ENCODE measurements at places on chromosomes 3 and 15.

- no peak for DNase-seq
These were observed 168.0 kb downstream of the SHOX2 start for GRCh38 chr3:157938154-157938779.

DNA sequence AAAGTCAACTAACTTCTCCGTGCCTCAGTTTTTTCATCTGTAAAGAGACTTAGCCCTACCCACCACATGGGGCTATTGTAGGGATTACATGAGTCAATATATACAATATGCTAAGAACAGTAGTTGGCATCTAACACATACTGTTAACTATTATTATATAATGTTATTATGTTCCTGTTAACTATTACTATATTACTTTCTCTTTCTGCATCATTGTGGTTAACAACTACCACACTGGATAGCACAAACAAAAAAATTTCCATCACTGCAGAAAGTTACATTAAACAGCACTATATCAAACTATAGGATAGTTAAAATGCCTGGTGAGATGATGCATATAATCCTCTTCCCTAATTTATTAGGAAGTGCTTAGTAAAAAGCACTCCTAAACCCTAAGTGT lies 23.7 kb downstream of the STAG1 start:
- no peak for DNase-seq

DNA sequence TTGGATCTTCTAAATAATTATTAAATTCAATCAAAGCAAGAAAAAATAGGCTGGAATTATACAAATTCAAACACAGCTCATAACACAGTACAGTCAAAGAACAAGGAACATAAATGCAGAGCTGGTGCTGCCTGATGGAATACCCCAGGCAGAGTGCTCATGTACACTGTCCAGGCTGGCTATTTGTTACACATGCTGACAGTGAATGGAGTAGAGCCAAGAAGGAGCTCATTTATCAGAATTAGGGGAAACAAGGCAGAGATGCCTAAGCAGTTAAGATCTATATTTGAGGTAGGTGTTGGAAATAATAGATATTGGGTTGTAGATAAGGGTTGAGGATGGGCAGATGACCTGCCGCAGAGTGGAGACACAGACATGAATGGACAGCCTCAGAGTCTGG lies 788.2 kb upstream of the ARPP21 start:
- no peak for DNase-seq

GRCh38 chr3:192284443-192285072 lies 442.8 kb downstream of the FGF12 start:
- no peak for DNase-seq
